ENCODE measurements at places on chromosomes 11 and 22. TPM values are rescaled to one million over a fixed set of nuclear protein-coding genes. Genes with fewer than 3 reads are reported as not detected.

- no peak overlapping the region for H3K4me3 ChIP-seq
- H3K27ac ChIP-seq: no peak overlapping the region
- H3K36me3 ChIP-seq: peaks cover 30% of the 10 kb centered on the region
- H3K27me3 ChIP-seq: no peaks in the 10 kb centered on the region
- H3K4me1 ChIP-seq: no peaks in the 10 kb centered on the region
Measured at GRCh38 chr22:19065929-19066328, 56.3 kb downstream of the DGCR2 start.

DNA sequence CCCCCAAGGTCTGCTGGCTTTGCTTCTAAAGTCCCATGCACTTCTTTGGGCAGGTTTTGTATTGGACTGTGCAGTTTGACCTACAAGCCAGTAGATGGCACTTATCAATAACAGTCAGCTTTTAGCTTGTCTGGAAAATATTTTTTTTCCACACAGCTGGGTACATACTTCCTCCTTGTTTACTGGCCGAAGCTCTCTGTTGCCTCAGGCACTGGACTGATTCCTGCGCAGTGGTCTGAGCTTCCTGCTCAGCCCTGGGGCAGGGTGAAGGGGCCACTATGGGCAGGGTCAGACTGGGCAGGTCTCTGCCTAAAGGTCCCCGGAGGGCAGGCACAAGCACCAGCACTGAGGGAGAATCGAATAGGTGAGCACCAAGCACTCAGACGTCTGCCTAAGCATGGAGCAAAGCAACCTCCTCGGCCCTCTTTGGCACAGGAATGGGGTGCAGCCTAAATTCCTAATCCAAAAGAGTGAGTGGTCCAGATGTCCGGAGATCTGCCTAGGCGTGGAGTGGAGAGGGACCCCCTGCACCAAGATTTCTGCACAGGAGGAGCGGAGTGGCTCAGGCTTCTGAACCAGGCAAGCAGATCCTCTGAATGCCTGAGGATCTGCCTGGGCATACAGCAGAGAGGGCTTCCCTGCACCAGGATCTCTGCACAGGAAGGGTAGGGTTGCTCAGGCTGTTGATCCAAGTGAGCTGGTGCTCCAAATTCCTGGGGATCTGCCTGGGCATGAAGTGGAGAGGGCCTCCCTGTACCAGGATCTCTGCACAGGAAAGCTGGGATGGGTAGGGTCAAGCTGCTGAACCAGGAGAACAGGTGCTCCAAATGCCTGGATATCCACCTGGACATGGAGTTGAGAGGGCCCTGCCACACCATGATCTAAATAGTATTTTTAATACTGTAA is 105.9 kb upstream of the C11orf58 start:
- no peak overlapping the region for H3K27ac ChIP-seq
- H3K4me3 ChIP-seq: no peak overlapping the region

- no peak overlapping the region for H3K27ac ChIP-seq
- no peak overlapping the region for H3K4me3 ChIP-seq
- H3K4me1 ChIP-seq: peaks cover 3% of the 10 kb centered on the region
- no peak for DNase-seq
- H3K36me3 ChIP-seq: no peaks in the 10 kb centered on the region
- H3K27me3 ChIP-seq: peaks cover 24% of the 10 kb centered on the region
Measured at GRCh38 chr11:35393098-35393497, 26.3 kb downstream of the SLC1A2 start.

GRCh38 chr22:44181033-44181911 is 547 bp downstream of the PARVG start:
- H3K4me1 ChIP-seq: peaks cover 11% of the 10 kb centered on the region
- peaks cover 3% of the 10 kb centered on the region for H3K36me3 ChIP-seq

BDNF gene
- 7.1 TPM for total RNA-seq

DNA sequence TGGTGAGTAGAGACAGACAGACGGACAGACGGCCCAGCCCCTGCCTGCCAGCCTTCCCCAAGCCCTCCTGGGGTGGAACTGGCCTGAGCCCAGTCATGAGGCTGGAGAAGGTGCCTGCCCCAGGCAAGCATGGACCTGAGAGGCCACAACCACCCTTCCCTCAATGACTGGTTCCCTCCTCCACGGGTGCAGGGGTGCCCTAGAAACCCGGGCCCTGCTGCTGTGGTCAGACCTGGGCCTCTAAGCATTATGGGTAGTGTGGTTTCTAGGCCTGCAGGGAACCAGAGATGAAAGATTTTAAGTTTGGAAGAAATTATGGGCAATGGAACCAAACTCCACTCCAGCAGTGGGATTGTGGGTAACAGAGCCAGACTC is 13.5 kb downstream of the RHBDD3 start:
- H3K4me3 ChIP-seq: no peak overlapping the region
- no peaks in the 10 kb centered on the region for H3K36me3 ChIP-seq
- no peak for DNase-seq
- no peaks in the 10 kb centered on the region for H3K27me3 ChIP-seq
- no peak overlapping the region for H3K27ac ChIP-seq
- H3K4me1 ChIP-seq: no peaks in the 10 kb centered on the region

DNA sequence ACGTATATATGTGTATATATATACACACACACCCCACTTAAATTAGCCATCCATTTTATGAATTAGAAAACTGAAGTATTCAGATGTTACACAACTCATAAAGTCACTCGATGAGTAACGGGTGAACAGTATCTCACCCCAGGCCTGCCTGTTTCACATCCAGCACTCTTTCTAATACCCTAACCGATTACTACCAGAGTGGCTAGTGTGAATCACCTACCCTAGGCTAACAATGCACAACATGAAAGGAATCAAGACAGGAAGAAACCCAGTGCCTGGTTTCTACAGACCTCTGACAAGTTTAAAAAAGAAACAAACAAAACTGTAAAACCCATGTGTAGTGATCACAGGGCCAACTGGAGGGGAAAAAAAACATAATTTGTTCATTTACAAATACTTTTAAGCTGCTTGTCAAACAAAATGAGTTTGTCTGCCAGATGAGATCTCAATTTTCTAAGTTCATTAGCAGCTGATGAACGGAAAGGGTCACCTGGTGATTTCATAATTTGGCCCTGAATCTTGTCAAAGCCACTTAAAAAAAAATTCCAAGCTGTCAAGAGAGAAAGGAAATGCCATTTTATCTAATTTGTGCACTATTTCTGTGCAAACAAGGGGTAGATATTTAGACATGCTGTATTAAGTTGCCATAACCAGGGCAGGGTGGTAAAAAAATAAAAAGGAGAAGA is 134.8 kb downstream of the LARGE1 start:
- H3K27me3 ChIP-seq: no peaks in the 10 kb centered on the region
- DNase-seq: no peak
- H3K27ac ChIP-seq: peak overlapping the region; percentile 55
- peaks cover 15% of the 10 kb centered on the region for H3K36me3 ChIP-seq

PNPLA3 gene
- 6.1 TPM for total RNA-seq

- peaks cover 3% of the 10 kb centered on the region for H3K27me3 ChIP-seq
- peaks cover 21% of the 10 kb centered on the region for H3K4me1 ChIP-seq
- H3K4me3 ChIP-seq: no peak overlapping the region
- DNase-seq: no peak
Measured at GRCh38 chr11:125514336-125515101, 18.5 kb upstream of the FEZ1 start.

DNA sequence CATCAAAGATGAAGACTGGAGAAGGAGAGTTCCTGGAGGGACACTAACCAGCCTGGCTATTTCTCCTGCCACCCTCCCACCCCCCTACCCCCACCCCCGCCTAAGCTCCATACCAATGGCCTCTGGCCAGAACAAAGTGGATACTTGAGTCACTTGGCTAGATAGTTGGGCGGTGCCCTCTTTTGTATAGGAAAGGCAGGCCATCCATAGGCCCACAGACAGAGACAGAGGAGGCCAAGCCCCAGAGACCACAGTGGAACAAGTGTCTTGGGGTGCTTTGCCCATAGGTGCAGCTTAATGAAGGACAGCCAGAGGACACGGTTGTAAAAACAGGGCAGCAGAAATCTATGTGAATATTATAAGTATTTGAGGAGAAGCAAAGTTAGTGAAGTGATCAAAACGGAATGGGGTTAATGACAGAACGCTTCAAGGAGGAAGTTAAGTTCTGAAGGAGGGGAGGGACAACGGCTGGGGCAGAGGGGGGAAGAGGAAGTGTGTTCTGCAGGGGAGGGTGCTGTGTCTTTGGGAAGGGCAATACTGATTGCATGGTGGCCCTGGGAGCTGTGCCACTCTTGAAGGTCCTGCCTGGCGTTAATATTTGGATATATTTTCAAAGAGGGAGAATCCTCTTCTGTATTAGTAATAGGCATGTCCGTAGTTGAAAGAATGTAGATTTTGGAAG is 32.7 kb downstream of the FLI1 start:
- H3K36me3 ChIP-seq: no peaks in the 10 kb centered on the region
- no peak for DNase-seq
- peaks cover 3% of the 10 kb centered on the region for H3K4me1 ChIP-seq
- H3K27ac ChIP-seq: no peak overlapping the region
- peaks cover 45% of the 10 kb centered on the region for H3K27me3 ChIP-seq
- no peak overlapping the region for H3K4me3 ChIP-seq

LRRC56 gene
- total RNA-seq: 3.0 TPM

DNA sequence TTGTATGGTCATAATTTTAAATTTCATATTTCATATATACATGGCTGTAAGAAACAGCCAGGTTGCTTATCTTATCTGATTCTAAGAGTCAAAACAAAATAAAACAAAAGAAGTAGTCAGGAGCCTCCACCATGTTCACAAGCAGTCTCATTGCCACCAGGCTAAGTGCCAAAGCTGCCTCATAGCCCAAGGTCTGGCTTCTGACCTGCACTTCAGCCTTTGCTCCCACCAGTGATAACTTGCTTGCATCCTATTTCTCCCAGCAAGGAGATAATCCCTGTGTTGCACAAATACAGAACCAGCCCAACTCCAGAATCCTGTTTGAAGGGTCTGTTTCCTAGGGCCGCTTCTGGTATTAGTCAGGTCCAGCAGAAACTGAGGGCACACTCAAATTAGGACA is 53.9 kb upstream of the TSKU start:
- no peak for DNase-seq
- H3K4me3 ChIP-seq: no peak overlapping the region
- peaks cover 1% of the 10 kb centered on the region for H3K4me1 ChIP-seq

DNA sequence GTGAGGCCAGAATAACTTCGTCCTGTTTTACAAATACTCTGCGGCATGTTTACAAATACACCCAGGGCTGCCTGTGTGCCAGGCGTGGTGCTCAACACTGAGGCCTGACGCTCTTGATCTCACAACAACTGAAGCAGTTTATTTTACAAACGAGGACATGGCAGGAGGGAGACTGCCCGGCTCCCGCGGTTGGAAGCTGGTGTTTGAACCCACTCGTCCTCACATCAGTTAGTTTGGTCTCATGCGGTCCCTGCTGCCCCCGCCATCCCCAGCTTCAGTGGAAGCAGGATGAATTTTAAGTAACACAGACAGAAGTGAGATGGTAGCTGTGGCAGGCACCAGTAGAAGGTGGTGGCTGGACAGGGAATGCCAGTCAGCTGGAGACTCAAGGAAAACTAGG is 16.4 kb downstream of the KIAA0930 start:
- H3K27me3 ChIP-seq: no peaks in the 10 kb centered on the region
- H3K27ac ChIP-seq: no peak overlapping the region
- no peak for DNase-seq
- H3K36me3 ChIP-seq: no peaks in the 10 kb centered on the region

GRCh38 chr22:48944433-48944750 is 883.3 kb downstream of the BRD1 start:
- DNase-seq: peak; percentile 19
- H3K27me3 ChIP-seq: peaks cover 16% of the 10 kb centered on the region
- no peak overlapping the region for H3K4me3 ChIP-seq

DNA sequence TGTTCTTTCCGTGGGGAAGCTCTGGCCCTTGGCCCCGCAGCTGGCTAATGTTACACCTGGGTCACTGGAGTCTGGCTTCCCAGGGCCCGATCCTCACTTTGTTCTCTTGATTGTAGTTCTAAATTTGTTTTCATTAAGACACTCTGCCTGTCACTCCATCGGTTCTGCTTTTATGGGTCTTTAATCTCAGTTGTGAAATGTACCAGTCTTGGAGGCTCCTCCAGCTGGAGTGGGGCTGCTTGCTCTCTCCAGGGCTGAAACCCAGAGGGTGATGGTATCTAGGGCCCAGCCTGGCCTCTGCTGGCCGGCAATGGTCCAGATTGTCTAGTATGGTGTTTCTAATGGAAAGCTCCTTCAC is 352.9 kb downstream of the TENM4 start:
- peaks cover 81% of the 10 kb centered on the region for H3K4me1 ChIP-seq
- peaks cover 3% of the 10 kb centered on the region for H3K36me3 ChIP-seq
- peak overlapping the region; percentile 95 for H3K27ac ChIP-seq
- DNase-seq: no peak
- no peaks in the 10 kb centered on the region for H3K27me3 ChIP-seq

GRCh38 chr22:48675141-48675829 is 1152.4 kb downstream of the BRD1 start:
- no peak overlapping the region for H3K4me3 ChIP-seq
- H3K27me3 ChIP-seq: peaks cover 3% of the 10 kb centered on the region
- H3K27ac ChIP-seq: no peak overlapping the region
- no peak for DNase-seq
- no peaks in the 10 kb centered on the region for H3K4me1 ChIP-seq
- H3K36me3 ChIP-seq: no peaks in the 10 kb centered on the region

BCO2 gene
- 38.2 TPM for total RNA-seq

DNA sequence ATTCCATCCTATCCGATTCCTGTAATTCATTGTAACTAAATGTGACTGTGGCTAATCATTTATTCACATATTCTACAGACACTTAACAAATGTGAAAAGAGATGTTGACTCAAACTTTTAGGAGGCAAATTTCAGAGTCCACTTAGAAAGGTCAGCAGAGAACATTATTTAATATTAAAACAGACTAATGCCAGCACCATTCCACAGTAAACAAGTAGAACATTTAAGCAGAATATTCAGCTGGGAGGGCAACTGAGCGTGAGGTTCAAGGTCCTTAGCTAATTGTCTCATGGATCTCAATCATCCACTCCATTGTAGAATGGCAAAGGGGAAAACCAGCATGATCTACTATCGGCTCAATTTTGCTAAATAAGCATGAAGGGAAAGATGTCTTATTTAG is 5.1 kb upstream of the SLC5A12 start:
- DNase-seq: no peak
- H3K27ac ChIP-seq: no peak overlapping the region
- no peak overlapping the region for H3K4me3 ChIP-seq

DNA sequence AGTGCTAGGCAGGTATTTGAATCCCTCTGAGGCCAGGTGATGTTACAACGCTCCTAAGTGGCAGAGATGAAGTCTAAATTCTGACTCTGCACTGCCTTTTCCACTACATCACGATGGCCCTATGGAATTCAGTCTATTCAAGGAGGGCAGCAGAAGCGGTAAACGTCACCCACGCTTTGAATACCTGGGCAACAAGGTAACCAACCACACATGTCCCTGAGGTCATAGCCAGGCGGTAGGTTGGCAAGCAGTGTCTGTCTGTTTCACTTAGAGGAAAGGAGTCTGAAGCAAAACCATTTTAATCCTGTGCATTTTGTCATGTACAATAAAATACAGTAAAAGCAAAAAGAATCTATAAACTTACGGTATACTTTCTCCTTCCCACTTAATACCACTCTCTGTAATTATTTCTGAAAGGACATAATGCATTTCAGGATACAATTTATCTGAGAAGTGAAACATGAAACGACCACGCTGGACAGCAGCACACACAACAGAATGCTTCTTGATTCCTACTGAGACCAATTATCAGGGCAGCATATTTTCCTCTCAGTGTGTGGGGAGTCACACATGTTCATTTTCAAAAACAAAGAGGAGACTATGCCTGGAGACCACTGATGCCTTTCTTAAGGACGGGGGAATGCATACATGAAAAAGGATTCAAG is 51.3 kb downstream of the PRDM10 start:
- peaks cover 26% of the 10 kb centered on the region for H3K4me1 ChIP-seq
- peak overlapping the region; percentile 23 for H3K27ac ChIP-seq
- no peaks in the 10 kb centered on the region for H3K27me3 ChIP-seq
- H3K36me3 ChIP-seq: peaks cover 10% of the 10 kb centered on the region
- no peak for DNase-seq
